ENCODE measurements at places on chromosomes 6 and 20.
A peak's percentile ranks its signal among the peaks of the same experiment; 100 is the strongest.

GRCh38 chr6:14796974-14797762, 448.7 kb upstream of the JARID2 start:
- DNase-seq, result no peak

DNA sequence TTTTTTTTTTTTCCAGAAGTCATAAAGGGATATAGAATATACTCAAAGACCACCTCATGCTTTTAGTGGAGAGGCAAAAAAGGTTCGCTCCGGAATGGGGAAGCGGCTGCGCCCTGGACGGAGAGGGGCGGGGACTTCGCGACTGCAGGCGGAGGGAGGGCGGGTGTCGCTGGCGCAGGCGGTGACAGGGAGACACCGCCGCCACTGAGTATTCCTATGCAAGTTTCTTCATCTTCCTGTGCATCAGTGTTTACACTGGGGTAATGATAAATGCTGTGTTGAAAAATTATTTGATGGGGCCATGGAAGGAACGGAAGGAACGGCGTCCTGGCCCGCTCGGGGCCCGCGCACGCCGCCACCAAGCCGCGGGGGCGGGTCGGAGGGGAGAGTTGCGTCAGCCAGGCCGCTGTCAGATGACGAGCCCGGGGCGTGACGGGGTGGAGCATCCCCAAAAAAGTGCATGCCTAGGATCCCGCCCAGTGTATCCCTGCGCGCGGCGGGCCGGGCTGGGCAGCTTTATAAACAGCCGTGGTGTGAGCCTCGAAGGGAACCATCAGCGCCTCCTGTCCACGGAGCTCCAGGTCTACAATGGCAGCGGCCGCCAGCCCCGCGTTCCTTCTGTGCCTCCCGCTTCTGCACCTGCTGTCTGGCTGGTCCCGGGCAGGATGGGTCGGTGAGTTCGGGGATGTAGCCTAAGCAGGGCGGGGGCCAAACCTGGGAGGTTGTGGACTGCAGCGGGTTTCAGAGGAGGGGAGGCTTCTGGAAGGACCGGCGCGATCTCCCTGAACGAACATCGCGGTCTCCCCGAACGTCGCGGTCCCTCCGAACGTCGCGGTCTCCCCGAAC, at the start of gene ULBP1:
Gene ULBP1 (plus strand): TSS at position 482 of the 846 bp plus-strand sequence. CDS start 107 bp downstream, at position 589.
- peak; percentile 83 for DNase-seq

DNA sequence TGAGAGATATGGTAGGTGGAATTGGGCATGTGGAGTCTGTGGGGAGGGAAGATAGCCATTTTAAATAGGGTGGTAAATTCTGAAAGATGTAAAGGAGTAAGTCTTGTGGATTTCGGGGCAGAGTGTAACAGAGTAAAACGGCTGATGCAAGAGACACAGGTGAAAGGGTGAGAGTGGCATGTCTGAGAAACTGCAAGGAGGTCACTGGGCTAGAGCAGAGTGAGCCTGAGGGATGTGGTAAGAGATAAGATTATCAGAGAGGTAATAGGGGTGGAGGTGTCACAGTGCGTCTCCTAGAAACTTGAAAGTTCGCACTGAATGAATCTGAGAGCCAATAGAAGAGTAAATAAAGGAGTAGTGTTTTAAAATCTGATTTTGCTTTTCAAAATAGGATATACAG, 308.1 kb downstream of the EPM2A start:
- DNase-seq, result no peak

- no peak for DNase-seq
Measured at GRCh38 chr6:138278326-138278725, 60.0 kb upstream of the PBOV1 start.

DNA sequence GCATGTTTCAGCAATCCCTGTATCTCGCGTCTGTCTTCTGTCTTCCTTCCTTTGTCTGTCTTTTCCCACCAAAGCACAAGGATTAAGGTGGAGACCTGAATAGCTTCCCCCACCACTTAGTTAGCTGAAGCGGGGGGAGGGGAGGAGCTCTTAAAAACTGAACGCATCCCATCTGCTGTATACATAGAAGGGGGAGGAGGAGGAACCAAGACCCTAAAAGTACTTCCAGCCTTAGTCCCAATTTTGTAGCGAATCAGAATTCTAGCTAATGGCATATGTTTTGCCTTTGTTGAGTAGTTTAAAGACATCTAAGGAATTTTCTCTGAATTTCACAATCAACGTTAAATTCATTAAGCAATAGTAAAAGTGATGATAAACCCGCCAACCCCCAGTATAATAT, 47.9 kb downstream of the GNAS start:
- DNase-seq, result no peak

- DNase-seq, result no peak
Measured at GRCh38 chr20:44011251-44011940, 96.7 kb downstream of the TOX2 start.

DNA sequence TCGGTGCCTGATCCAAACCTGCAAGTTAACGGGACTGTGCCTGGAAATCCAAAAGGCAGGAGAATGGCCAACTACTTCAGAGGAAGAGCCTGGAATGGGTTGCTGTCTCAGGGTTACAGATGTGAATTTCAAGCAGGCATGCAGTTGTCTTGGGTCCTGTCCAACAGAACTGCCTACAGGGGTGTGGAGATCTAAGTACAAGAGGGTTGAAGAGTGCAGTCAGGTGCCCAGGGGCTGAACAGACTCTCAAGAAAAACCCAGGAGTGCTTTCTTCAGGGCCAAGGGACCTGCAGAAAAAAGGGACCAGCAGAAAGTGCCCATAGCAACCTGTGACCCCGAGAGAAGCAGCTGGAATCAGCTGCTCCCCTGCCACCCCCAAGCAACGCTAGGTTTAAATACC, 71.0 kb downstream of the PREP start:
- DNase-seq, result no peak

- no peak for DNase-seq
Measured at GRCh38 chr6:22036275-22036674, 260.6 kb downstream of the PRL start.
